ENCODE measurements at places on chromosomes 2 and 18. TPM values are rescaled to one million over a fixed set of nuclear protein-coding genes. Genes with fewer than 3 reads are reported as not detected.

DNA sequence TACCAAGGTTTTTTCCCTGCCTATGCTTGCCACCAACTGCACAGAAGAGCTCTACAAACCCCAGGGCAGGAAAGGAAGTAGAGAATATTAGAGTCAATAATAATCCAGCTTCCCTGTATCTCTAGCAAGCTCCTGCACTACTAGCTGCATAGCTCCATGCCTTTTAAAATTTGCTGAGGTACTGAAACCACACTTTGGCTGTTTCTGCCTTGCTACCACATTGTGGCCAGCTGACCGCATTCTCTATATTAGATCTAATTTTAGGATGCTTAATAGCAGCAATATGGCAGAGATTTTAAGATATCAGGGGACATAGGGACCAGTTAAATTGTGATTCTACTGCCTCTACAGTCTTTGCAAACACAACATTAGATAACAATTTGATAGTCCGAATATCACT, 534.6 kb downstream of the MBD2 start:
- no peak for DNase-seq

- no peak for DNase-seq
These were observed 165.4 kb downstream of the CAPN13 start for GRCh38 chr2:30641765-30642345.

- no peak for DNase-seq
These were observed 19.5 kb upstream of the PUM2 start for GRCh38 chr2:20370191-20370590.

Gene CCDC102B
- 5.6 TPM for polyA plus RNA-seq

Gene LOXHD1
- polyA plus RNA-seq = 0.83 TPM

DNA sequence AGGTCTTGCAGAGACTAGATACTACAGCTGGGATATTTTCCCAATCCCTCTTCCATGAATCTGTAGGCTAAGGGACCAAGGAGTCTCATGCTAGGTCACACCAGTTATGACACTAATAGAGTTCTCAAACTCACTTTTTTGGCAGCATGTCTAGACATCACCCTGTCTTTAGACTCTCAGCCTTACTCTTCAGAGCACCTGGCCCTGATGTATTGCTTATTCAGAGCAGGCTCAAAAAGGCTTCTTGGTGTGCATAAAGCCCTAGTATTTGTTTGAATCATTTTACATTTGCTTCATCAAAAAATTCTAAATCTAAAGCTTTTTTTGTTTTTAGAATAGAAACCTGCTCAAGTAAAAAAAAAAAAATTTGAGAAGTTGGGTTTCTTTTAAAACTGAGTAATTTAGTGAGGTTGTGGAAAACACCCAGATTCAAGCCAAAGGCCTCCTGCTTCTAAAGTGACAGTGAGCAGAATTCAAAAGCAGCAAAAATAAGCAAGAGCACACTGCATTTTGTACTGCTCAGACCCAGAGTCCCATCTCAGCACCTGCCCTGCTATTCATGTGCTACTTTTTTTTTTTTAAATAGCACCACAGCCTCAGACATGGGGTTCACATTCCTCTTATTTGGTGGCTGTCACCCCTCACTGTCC, 18.0 kb upstream of the DNAH6 start:
- no peak for DNase-seq

Gene EVA1A
- polyA plus RNA-seq = 16.0 TPM

DNA sequence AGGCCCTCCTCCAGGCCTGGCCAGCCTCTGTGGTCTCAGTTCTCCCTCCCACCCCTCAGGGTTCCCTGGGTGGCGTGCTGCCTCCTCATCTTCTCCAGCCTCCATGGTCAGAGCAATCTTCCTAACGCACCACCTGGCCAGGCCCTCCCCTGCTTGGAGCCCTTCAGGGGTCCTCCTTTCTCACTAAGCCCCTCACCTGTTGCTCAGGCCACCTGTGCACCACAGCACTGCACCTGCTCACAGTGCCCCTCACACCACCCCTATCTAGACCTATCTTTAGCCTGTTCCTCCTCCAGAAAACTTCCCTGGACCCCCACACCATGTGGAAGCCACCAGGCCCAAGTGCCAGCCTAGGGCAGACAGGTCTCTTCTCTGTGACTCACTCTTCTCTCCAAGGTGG, 267.1 kb downstream of the ATAD2B start:
- no peak for DNase-seq

Gene MROH2A
- 0.26 TPM for polyA plus RNA-seq
